ENCODE measurements at places on chromosomes 1 and 21. TPM values are rescaled to one million over a fixed set of nuclear protein-coding genes. Genes with fewer than 3 reads are reported as not detected.

Gene DNAJC28
- total RNA-seq, result 5.5 TPM

Gene SLC44A5
- total RNA-seq, result 4.2 TPM

Gene LCE3D
- not detected for total RNA-seq

Gene TIMM17A
- 64.7 TPM for total RNA-seq

Gene FAM43B
- 3.3 TPM for total RNA-seq

Gene C1QC
- total RNA-seq, result 292 TPM

Gene LRRC3
- 2.5 TPM for total RNA-seq

Gene TMEM201
- total RNA-seq, result 21.2 TPM

Gene BRDT
- total RNA-seq, result not detected

Gene CD1D
- total RNA-seq, result 0.76 TPM

Measured in left cardiac atrium (tissue), 4 donors.